Ascending aorta (tissue), 2 donors: ENCODE measurements at places on chromosomes 7 and 10. TPM values are rescaled to one million over a fixed set of nuclear protein-coding genes. Genes with fewer than 3 reads are reported as not detected.

DNA sequence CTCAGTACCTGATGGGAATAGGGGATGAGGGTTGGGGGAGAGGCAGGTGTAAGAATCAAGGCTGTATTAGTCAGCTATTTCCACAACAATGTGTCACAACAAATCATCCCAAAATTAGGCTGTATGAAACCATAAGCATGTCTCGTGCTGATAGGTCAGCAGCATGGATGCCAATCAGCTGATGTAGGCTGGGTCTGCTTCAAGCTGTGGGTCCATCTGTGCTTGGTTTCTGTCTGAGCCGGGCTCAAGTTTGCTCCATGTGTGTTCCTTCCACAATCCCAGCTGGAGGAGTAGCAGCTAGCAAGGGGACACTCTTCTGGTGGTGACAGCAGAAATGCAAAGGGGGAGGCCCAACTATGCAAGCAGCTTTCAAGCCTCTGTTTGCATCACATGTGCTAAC, 97.9 kb upstream of the ZNF746 start:
- H3K4me3 ChIP-seq = no peak overlapping the region
- DNase-seq = no peak
- H3K27me3 ChIP-seq = no peaks in the 10 kb centered on the region
- peaks cover 13% of the 10 kb centered on the region for H3K36me3 ChIP-seq
- H3K27ac ChIP-seq = no peak overlapping the region

- no peak overlapping the region for H3K4me3 ChIP-seq
- no peaks in the 10 kb centered on the region for H3K4me1 ChIP-seq
- no peaks in the 10 kb centered on the region for H3K27me3 ChIP-seq
- no peaks in the 10 kb centered on the region for H3K36me3 ChIP-seq
- no peak for DNase-seq
Observed at GRCh38 chr7:102849538-102849937, 63.3 kb upstream of the LRRC17 start.

ADIRF gene
- total RNA-seq = 882 TPM

GRCh38 chr10:78600740-78601139, 468.0 kb upstream of the ZMIZ1 start:
- no peaks in the 10 kb centered on the region for H3K27me3 ChIP-seq
- no peak for DNase-seq

EN2 gene
- total RNA-seq = not detected

- no peaks in the 10 kb centered on the region for H3K4me1 ChIP-seq
- H3K36me3 ChIP-seq = no peaks in the 10 kb centered on the region
- DNase-seq = no peak
Observed at GRCh38 chr10:121928528-121928884, 675 bp upstream of the ATE1 start.

GRCh38 chr10:112082120-112082519, 101.4 kb downstream of the GPAM start:
- H3K4me1 ChIP-seq = no peaks in the 10 kb centered on the region
- no peaks in the 10 kb centered on the region for H3K36me3 ChIP-seq
- DNase-seq = no peak
- H3K27me3 ChIP-seq = no peaks in the 10 kb centered on the region
- no peak overlapping the region for H3K4me3 ChIP-seq
- H3K27ac ChIP-seq = no peak overlapping the region

GRCh38 chr7:876077-876971, at the start of gene GET4:
Gene GET4, plus strand, starts transcription at chr7:876554. Its CDS starts 92 bp downstream, at chr7:876646.
- H3K36me3 ChIP-seq = peaks cover 23% of the 10 kb centered on the region
- peaks cover 5% of the 10 kb centered on the region for H3K4me1 ChIP-seq
- peak within 1 kb of the TSS; percentile 91 for H3K4me3 ChIP-seq
- H3K27ac ChIP-seq = peak within 1 kb of the TSS; percentile 86
- peak; percentile 98 for DNase-seq

CHST3 gene
- total RNA-seq = 41.4 TPM

- no peak overlapping the region for H3K27ac ChIP-seq
- H3K4me3 ChIP-seq = no peak overlapping the region
- no peaks in the 10 kb centered on the region for H3K4me1 ChIP-seq
- no peak for DNase-seq
- H3K27me3 ChIP-seq = no peaks in the 10 kb centered on the region
Observed at GRCh38 chr7:150520145-150520544, 5.5 kb downstream of the GIMAP7 start.

GRCh38 chr10:131574707-131575430, 263.3 kb upstream of the TCERG1L start:
- no peaks in the 10 kb centered on the region for H3K36me3 ChIP-seq
- no peak for DNase-seq
- H3K4me1 ChIP-seq = no peaks in the 10 kb centered on the region
- no peak overlapping the region for H3K27ac ChIP-seq
- no peaks in the 10 kb centered on the region for H3K27me3 ChIP-seq

TFR2 gene
- total RNA-seq = not detected

OR2A1 gene
- total RNA-seq = not detected

DNA sequence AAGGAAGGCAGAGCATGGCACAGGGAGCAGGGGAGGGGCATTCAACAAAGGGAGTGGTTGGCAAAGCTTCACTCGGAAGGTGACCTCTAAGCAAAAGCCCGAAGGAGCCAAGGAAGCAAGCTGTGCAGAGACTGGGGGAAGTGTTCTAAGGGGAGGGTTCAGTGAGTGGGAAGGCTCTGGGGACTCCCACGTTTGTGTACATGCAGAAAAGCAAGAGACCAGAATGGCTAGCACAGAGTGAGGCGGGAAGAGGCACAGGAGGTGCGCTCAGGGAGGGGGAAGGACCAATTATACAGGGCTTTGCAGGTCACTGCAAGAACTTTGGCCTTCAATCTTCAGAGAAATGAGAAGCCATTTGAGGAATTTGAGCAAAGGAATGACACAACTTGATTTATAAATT, 7.4 kb downstream of the ARHGAP21 start:
- H3K36me3 ChIP-seq = no peaks in the 10 kb centered on the region
- H3K27ac ChIP-seq = no peak overlapping the region
- peaks cover 32% of the 10 kb centered on the region for H3K4me1 ChIP-seq
- H3K4me3 ChIP-seq = no peak overlapping the region

ATRNL1 gene
- 15.4 TPM for total RNA-seq

DNA sequence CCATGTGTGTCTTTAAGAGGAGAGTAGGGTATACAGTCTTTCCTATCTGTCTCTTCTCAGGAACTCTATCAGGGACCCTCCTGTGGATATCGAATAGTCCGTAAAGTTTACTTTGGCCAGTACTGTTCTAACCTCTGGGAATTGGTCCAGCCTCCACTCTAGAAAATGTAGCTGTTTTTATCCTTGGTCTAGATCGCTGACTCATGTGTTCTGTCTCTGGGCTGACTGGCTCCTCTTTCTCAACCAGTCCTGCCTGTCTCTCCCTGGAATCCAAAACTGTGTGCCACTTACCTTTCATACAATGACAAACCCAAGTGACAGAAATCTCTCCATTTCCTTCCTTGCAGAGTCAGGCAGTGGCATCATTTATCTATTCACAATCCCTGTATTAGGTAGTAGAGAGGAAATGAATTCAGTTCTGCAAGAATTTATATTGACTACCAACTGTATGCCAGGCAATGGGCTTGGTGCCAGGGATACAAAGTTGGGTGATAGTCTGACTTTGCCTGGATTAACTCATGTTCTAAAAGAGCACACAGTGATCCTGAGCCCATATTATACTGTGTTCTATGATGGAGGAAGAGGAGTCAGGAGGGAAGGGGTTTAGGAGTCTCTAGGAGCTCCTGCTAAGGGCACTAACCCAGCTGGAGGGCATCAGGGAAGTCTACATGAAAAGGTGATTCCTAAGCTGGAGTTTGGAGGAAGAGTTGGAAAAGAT, 232.7 kb downstream of the LRMDA start:
- no peaks in the 10 kb centered on the region for H3K36me3 ChIP-seq
- H3K4me1 ChIP-seq = no peaks in the 10 kb centered on the region

KCNIP2 gene
- 1.1 TPM for total RNA-seq

DNAH11 gene
- 0.75 TPM for total RNA-seq

- no peak for DNase-seq
- H3K36me3 ChIP-seq = no peaks in the 10 kb centered on the region
- H3K27ac ChIP-seq = no peak overlapping the region
- H3K27me3 ChIP-seq = no peaks in the 10 kb centered on the region
Observed at GRCh38 chr7:5850944-5851343, 29.7 kb upstream of the OCM start.

DNA sequence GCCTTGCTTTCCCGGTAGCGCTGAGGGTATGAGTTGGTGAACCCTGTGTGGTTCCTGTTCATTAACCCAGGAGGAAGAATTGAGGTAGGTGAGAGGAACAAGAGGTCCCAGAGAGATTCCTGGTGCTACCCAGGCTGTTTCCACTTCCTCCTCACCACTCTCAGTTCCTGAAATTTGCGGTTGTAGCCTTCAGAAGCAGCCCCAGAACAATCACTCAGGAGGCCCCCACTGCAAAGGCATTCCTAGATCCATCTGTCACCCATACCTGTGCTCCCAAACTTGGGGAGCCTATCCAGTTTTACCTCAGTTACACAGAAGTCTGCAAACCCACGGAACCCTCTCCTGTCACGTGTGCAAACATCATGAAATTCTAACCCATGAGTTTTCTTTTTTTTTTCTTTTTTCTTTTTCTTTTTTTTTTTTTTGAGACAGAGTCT, 9.0 kb upstream of the PIP4K2A start:
- H3K27ac ChIP-seq = no peak overlapping the region
- no peaks in the 10 kb centered on the region for H3K36me3 ChIP-seq
- no peaks in the 10 kb centered on the region for H3K4me1 ChIP-seq

SPDYE5 gene
- total RNA-seq = not detected

DNA sequence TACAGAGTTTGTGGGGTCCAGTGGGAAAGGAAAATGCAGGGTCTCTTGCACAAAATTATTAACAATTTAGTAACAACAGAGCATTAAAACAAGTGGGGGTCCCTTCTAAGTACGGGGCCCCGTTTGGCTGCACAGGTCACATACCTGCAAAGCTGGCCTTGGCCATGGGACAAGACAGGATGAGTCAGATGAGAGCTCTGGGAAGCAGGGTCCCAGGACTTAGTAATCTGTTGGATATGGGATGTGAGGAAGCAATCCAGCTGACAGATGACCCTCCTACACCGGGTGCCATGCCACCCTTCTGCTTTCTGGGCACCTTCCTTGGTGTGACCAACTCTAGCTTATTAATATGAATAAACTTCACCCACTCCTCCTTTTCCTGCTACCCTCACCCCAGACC, 3.2 kb upstream of the DUSP5 start:
- no peak for DNase-seq
- H3K27me3 ChIP-seq = no peaks in the 10 kb centered on the region
- no peak overlapping the region for H3K27ac ChIP-seq
- H3K4me3 ChIP-seq = no peak overlapping the region

GTF2IRD2 gene
- total RNA-seq = 0.32 TPM

DNA sequence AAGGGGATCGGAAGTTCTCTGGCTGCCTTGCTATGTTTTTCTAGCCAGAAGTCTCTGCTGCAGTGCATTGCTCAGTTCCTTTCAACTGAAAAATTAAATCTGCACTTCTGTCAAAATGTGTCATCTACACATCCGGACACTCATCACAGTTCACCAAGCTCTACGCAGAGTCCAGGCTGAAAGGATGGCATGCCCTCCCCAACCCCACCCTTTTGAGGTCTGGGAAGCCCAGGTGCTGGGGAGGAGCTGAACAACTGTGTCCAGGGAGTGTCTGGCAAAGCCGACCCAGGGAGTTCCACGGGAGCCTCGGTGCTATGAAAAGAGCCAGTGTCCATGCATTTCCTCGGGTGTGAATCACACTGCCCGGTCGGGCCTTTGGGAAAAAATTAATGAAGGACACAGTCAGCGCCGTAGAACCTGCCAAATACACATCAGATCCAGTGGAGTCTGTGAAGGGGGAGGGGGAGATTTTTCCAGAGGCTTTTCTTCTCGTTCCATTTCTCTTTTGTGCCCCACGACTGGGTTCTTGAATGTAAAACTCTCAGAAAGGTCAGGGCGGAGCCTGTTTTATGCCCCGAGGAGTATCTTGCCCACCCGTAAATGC, 757 bp upstream of the PALS2 start:
- no peak for DNase-seq
- no peaks in the 10 kb centered on the region for H3K4me1 ChIP-seq
- peak overlapping the region; percentile 88 for H3K27ac ChIP-seq
- no peaks in the 10 kb centered on the region for H3K27me3 ChIP-seq
- H3K4me3 ChIP-seq = peak overlapping the region; percentile 86

DNA sequence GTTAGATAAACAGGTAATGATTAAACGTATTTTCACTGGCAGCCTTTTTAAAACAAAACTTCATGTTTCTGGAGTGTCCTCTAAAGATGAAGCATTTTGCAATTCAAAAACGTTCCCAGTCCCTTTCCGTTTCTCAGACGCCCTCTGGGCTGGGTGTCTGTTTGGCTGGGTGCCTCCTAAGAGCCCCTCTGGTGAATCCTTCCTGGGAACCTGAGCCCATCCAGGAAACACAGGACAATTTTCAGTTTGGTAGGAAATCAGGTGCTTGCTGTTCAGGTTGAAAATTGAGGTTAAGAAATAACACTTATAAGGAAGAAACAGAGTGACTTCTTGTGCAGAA, 76.7 kb downstream of the CHN2 start:
- H3K36me3 ChIP-seq = no peaks in the 10 kb centered on the region
- H3K27ac ChIP-seq = no peak overlapping the region
- H3K4me3 ChIP-seq = no peak overlapping the region
- H3K27me3 ChIP-seq = no peaks in the 10 kb centered on the region
- DNase-seq = no peak
- no peaks in the 10 kb centered on the region for H3K4me1 ChIP-seq

- no peak overlapping the region for H3K27ac ChIP-seq
- H3K4me1 ChIP-seq = no peaks in the 10 kb centered on the region
- no peak overlapping the region for H3K4me3 ChIP-seq
Observed at GRCh38 chr7:19558527-19558926, 150.3 kb downstream of the POLR1F start.

AKR1C4 gene
- total RNA-seq = not detected

- no peak for DNase-seq
- no peaks in the 10 kb centered on the region for H3K27me3 ChIP-seq
Observed at GRCh38 chr7:34846976-34847375, 189.0 kb downstream of the NPSR1 start.

- no peak overlapping the region for H3K4me3 ChIP-seq
- H3K4me1 ChIP-seq = peaks cover 2% of the 10 kb centered on the region
- H3K36me3 ChIP-seq = no peaks in the 10 kb centered on the region
- no peaks in the 10 kb centered on the region for H3K27me3 ChIP-seq
- no peak for DNase-seq
- no peak overlapping the region for H3K27ac ChIP-seq
Observed at GRCh38 chr7:2108501-2109250, 124.1 kb downstream of the MAD1L1 start.

- no peak overlapping the region for H3K27ac ChIP-seq
- H3K27me3 ChIP-seq = no peaks in the 10 kb centered on the region
- H3K36me3 ChIP-seq = no peaks in the 10 kb centered on the region
Observed at GRCh38 chr7:136655414-136655813, 213.0 kb upstream of the CHRM2 start.

GRCh38 chr7:151541709-151542499, 22.2 kb upstream of the RHEB start:
- no peak overlapping the region for H3K4me3 ChIP-seq
- H3K36me3 ChIP-seq = no peaks in the 10 kb centered on the region
- no peaks in the 10 kb centered on the region for H3K27me3 ChIP-seq
- H3K4me1 ChIP-seq = peaks cover 25% of the 10 kb centered on the region

- no peak overlapping the region for H3K27ac ChIP-seq
- H3K4me3 ChIP-seq = no peak overlapping the region
- no peaks in the 10 kb centered on the region for H3K27me3 ChIP-seq
- DNase-seq = peak; percentile 13
Observed at GRCh38 chr10:42977032-42977416, 99.8 kb upstream of the RET start.

- H3K27ac ChIP-seq = no peak overlapping the region
- H3K36me3 ChIP-seq = no peaks in the 10 kb centered on the region
- no peak for DNase-seq
- H3K27me3 ChIP-seq = no peaks in the 10 kb centered on the region
- H3K4me1 ChIP-seq = no peaks in the 10 kb centered on the region
Observed at GRCh38 chr10:124566981-124567835, 105.6 kb downstream of the LHPP start.
